ENCODE measurements at places on chromosomes 2 and 18.
A peak's percentile ranks its signal among the peaks of the same experiment; 100 is the strongest.

DNA sequence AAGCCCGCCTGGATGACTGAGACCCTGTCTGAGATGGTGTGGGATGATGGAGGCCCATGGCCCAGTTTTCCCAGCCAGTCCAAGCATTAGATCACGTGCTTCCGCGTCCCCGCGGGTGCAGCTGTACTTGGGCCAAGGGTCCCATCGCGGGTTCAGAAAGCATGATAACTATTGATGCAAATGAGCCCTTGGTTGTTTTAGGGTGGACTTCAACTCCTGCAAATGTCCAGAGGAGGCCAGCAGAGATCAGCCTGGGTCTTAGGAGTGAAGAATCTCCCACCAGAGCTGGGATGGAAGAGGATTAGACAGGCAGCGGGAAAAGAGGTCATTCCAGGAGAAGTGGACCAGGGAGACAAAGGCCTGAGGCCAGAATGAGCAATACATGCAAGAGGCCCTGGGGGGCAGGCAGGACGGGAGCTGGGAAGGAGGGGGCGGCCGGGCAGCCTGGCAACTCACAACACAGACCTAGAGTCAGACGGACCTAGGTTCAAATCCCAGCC lies 89.9 kb upstream of the TMEM247 start:
- no peak for DNase-seq

GRCh38 chr2:44533508-44533907 lies 171.8 kb downstream of the CAMKMT start:
- DNase-seq = no peak

DNA sequence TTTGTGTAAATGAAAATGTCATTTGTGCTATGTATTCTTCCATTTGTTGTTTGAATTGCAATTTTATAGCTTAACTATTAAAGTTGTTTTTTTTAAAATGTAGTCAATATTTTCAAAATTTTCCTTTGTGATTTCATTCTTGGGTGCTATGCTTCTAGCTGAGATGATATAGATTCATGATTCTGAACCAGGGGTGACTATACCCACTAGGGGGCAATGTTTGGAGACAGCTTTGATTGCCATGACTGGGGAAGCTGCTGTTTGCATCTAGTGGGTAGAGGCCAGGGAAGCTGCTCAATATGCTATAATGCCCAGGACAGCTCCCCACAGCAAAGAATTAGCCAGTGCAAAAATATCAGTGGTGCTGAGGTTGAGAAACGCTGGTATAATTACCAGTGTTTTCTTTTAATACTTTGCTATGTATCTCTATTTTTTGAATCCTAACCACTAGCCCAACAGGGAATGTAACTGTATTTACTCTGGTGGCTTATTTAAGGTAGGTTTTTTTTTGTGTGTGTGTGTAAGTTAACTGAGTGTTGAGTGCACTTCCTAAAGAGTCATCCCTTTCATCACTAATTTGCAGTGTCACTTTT lies 99.7 kb downstream of the MEP1B start:
- DNase-seq = peak; percentile 77

DNA sequence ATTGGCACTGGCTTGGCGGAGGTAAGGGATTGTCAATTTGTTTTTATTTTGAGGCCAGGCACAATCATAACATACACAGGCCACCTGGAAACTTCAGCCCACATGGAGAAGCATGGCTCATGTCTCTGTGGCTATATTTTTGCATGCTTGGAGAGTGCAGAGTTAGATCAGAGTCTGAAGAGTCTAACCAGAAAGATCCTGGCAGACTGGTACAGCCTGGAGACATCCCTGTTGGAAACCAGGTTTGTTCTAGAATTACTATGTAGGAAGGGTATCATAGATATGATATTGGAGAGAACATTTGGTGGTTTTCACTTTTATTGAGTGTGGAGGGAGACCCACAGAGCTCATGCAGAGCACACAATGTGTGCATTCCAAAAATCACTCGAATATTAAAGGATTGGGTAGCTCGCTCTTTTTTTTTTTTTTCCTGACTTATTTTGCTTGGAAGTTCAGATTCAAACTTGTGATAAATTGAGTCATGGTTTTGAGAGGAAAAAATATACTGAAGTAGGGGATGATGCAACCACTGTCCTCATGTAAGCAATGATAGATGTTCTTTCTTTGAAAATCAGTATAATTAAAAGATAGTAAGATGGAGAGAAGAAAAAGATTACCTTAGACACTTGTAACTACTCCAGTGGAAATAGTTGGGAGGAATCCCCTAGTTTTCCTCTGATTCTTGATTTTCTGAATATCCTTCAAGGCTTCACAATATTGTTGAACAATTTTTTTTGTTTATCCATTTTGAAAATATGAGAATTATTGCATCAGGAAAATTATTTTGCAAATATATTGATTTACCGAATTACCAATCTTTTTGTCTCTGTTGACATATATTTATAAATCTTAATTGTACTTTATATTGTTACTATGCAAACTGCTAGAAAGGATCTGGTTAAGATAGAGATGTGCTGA lies 185.7 kb upstream of the ZEB2 start:
- DNase-seq = no peak

GRCh38 chr2:42809819-42810120 lies 17.4 kb upstream of the HAAO start:
- DNase-seq = peak; percentile 89

- no peak for DNase-seq
These were observed 232.5 kb downstream of the PTGR3 start for GRCh38 chr18:74976331-74976909.
